Neural crest cell (in vitro differentiated cells): ENCODE measurements at places on chromosomes 11 and 22. TPM values are rescaled to one million over a fixed set of nuclear protein-coding genes. Genes with fewer than 3 reads are reported as not detected.
A peak's percentile ranks its signal among the peaks of the same experiment; 100 is the strongest.

DNA sequence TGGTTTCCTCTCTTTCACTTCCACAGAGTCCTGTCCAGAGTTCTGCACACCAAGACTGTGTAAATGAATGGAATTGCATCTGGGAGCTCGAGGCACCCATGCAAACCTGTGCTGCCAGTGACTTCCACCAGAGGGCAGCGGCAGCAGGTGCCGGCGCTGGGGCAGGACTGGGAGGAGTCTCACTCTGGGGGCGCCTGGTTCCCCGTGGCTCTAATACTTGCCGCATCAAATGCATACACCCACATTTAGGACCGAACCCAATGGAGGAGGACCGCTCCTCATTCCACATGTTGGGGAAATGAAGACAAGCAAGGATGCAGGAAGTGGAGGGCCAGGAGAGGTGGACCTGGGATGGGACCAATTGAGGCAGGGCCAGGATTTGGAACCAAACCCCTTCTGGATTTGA lies 1.1 kb upstream of the CD6 start:
- H3K36me3 ChIP-seq, result peaks cover 7% of the 10 kb centered on the region
- H3K27me3 ChIP-seq, result no peaks in the 10 kb centered on the region
- DNase-seq, result peak; percentile 40
- H3K27ac ChIP-seq, result peak overlapping the region; percentile 31
- H3K4me1 ChIP-seq, result peaks cover 16% of the 10 kb centered on the region

GRCh38 chr11:128575961-128576350 lies 11.4 kb downstream of the ETS1 start:
- no peak for DNase-seq
- no peaks in the 10 kb centered on the region for H3K36me3 ChIP-seq
- peaks cover 42% of the 10 kb centered on the region for H3K27me3 ChIP-seq
- H3K27ac ChIP-seq, result no peak overlapping the region

GRCh38 chr11:58998480-58999290 lies 59.4 kb downstream of the GLYATL1 start:
- no peaks in the 10 kb centered on the region for H3K4me1 ChIP-seq
- no peaks in the 10 kb centered on the region for H3K36me3 ChIP-seq
- peaks cover 9% of the 10 kb centered on the region for H3K27me3 ChIP-seq
- DNase-seq, result no peak

- no peaks in the 10 kb centered on the region for H3K4me1 ChIP-seq
- no peak overlapping the region for H3K4me3 ChIP-seq
- no peak for DNase-seq
- no peaks in the 10 kb centered on the region for H3K36me3 ChIP-seq
- H3K27me3 ChIP-seq, result peaks cover 3% of the 10 kb centered on the region
Observed at GRCh38 chr22:48097723-48098122, 1335.3 kb downstream of the TBC1D22A start.

GRCh38 chr11:92911478-92911877 lies 58.0 kb upstream of the MTNR1B start:
- no peaks in the 10 kb centered on the region for H3K27me3 ChIP-seq
- H3K36me3 ChIP-seq, result no peaks in the 10 kb centered on the region
- no peak overlapping the region for H3K4me3 ChIP-seq
- H3K4me1 ChIP-seq, result no peaks in the 10 kb centered on the region
- no peak for DNase-seq
- no peak overlapping the region for H3K27ac ChIP-seq

Gene TECTA
- total RNA-seq, result 1.5 and 1.7 TPM in 2 replicates

Gene MMP12
- not detected in 2 replicates for total RNA-seq

Gene INS
- total RNA-seq, result not detected in 2 replicates
